Fibroblast of skin of right quadriceps (primary cell): ENCODE measurements at places on chromosomes 13 and 19.
A peak's percentile ranks its signal among the peaks of the same experiment; 100 is the strongest.

DNA sequence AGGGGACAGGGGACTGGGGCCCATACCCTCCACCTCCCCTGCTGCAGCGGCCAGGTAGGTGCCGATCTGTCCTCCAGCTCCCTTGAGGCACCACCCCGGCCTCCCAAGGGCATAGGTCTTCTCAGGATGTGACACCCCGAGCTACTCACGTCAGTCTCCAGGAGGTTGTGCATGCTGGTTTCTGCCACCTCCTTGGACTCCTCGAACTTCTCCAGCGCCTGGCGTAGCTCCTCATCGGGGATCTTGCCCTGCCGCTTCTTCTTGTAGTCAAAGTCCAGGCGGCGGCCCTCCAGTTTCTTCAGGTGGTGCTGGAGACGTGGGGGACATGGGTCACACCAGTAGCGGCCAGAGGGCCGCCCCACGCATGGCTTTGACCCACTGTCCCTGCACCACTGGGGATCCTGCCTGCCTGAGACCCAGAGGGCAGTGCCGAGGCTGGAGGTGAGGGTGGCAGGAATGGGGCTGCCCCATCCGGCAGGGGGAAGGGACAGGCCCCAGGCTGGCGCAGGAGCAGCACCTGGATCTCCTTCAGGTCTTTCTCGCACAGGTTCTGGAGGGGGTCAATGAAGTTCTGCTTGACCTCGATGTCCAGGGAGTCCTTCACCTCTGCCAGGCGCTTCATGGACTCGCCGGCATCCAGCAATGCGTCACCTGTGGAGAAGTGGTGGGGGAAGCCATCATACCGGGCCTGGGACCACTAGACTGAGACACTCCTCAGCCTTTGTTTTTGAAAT, 20.4 kb downstream of the MPND start:
- DNase-seq, result no peak

- DNase-seq, result no peak
These were observed 3.5 kb downstream of the CCDC169 start for GRCh38 chr13:36294096-36294495.

DNA sequence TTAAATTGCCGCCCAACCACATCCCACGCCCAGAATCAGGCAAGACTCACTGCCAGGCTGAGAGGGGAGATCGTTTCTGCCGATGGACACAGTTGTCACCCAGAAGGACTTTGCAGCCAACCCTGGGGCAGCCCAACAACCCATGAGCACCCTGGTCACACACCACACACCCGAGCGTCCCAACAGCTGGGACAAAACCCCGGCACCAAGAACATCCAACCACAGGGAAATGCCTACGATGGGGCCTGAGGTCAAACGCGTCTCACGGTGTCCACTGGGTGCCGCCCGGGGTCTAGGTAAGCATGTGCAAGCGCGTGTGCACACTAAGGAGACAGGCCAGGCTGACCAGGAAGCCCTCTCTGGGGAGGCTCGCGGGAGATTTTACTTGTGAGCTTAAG, 13.0 kb downstream of the LMNB2 start:
- no peak for DNase-seq

DNA sequence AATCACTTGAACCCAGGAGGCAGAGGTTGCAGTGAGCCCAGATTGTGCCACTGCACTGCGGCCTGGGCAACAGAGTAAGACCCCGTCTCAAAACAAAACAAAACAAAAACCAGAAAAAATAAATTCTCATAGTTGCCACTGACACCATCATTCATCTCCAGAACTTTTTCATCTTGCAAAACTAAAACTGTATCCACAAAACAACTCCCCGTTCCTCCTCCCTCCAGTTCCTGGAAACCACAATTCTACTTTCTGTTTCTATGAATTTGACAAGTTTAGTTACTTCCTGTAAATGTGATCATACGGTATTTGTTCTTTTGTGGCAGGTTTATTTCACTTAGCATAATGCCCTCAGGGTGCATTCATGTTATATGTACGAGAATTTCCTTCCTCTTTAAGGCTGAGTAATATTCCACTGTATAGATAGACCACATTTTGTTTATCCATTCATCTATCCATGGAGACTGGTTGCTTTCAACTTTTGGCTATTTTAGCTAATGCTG, 13.2 kb upstream of the ADGRE5 start:
- DNase-seq, result no peak

- DNase-seq, result no peak
These were observed 8.6 kb downstream of the AKAP11 start for GRCh38 chr13:42280537-42280936.

DNA sequence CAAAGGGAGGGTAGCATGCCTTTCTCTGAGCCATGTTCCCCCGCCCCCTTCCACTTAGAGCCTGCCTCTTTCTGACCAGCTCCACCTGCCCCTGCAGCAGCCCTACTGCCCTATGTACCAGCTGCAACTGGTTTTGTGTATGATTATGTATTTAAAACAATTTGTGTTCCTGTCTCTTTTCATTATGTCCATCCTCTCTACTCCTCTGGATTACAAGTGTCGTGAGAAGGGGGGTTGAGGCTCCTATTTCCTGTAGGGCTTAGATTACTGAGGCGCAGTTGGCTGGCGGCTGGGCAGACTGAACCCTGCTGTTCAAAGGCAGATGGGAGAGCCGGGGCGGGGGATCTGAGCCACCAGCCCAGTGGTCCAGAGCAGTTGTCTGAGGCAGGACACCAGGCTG, 213.3 kb downstream of the KCNRG start:
- no peak for DNase-seq

DNA sequence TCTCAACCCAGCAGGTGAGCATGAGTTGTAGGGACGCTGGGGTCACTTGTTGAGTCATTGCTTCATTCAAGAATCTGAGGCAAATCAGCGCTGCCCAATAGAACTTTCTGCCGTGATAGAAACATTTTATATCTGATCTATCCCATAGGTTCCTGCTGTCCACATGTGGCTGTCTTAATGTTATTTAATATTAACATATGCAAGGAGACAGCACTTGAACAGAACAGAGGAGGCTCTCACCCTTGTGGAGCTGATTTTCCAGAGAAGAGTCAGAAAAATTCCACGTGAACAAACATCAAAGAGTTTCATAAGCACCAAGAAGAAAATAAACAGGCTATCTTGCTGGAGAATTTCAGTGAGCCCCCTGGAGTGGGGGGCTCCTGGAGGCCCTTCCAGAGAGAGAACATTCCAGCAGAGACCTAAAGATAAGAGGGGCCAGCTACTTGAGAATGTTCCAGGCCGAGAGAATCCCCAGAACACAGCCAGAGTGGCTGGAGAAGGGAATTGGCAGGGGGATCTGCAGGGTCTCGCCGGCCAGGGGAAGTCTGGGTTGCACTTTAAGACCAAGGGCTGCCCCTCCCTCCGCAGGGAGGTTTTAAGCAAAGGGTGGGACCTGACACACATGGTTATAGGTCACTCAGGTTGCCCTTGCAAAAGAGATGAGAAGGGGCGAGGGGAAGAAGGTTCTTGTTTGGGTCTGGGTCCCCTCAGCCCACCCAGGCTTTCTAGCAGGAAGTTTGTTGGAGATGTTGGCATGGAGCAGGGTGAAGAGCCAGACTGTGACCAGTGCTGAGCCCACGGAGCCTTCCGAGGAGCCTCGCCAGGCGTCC, 135.7 kb downstream of the CRYL1 start:
- DNase-seq, result no peak

- no peak for DNase-seq
These were observed 455.7 kb downstream of the FGF9 start for GRCh38 chr13:22126433-22127021.

DNA sequence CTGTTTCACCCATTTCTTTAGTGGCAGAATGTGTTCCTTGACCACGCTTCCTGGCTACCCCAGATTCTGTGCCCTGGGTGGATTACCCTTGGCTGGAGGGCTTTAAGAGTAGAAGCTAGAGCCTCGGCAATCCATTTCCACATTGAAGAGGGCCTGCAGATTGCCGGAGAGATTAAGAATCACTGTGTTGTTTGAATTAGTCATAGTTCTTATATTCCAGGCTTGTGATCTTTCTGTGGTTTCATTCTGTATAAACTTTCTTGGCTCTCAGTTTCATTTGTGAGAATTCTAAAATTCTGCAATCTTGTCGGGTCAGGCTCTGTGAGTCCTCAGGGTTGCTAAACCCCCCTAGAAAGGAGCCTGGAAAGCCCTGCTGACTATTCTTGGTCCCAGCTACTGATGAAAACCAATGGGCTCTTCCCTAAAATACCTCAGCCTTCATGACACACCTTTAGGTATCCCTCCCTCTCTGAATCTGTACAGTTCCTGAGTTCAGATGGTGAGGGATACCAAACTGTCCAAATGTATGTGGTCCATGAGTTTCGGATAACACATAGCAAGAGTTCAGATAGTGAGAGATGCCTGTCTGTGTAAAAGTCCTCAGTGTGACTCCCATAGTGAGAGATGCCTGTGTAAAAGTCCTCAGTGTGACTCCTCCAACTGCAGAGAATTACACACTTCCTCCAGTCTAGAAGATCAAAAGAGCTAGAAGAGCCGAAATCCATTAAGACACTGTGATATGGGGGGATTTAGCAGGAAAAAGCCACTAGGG, 4.3 kb downstream of the PHF11 start:
- DNase-seq, result peak; percentile 64

DNA sequence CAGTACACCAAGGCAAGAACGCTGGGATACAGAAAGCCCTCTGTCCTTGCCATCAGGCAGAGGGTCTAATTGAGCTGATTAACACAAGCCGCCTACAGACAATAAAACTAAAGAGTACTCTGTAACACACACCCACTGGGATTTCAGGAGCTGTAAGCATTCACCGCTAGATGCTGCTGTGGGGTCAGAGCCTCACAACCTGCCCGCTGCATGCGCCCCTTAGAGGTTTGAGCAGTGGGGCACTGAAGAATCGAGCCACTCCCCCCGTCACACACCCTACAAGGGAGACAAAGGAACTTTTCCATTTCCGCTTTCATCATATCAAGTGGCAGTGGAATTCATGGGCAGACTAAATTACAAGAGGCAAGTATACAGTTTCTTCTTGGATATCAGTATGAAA, 1080.6 kb downstream of the PCDH17 start:
- DNase-seq, result no peak
